ENCODE measurements at places on chromosomes 2 and 18.

DNA sequence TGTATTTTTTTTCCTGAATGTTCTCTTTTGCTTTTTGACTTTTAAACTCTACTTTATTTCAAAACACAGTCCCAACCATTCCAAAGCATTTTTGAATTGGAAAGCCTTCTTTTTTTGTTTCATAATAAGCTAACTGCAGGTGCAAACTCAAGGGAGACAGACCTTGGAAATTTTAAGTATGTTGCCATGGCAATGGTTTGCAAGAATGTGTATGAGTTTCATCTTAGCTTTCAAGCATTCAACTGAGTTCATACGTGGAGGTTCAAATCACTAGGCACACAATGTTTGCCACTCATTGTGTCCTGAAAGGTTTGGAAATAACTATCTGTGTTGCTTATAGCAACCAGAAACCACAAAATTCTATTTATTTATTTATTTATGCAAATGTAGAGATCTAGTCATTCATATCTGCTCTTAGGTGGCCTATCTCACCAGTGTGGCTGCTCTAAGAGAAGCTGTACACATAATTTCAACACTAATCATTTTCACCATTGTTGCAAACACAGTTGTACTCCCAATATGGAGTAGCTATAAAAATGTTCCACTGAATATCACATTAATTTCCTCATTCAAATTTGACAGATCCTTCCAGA lies 805.7 kb upstream of the FSHR start:
- DNase-seq: no peak

GRCh38 chr2:96888072-96889011 lies 18.5 kb upstream of the SEMA4C start:
- DNase-seq: no peak

GRCh38 chr18:50374753-50375391 lies at the start of gene SKA1:
SKA1 (plus strand) TSS chr18:50375046; CDS start chr18:50375831, 785 bp downstream.
- peak; percentile 50 for DNase-seq

- no peak for DNase-seq
These were observed 353.9 kb upstream of the GYPC start for GRCh38 chr2:126302043-126302442.

- no peak for DNase-seq
These were observed 40.9 kb upstream of the MAPK4 start for GRCh38 chr18:50518787-50519546.

DNA sequence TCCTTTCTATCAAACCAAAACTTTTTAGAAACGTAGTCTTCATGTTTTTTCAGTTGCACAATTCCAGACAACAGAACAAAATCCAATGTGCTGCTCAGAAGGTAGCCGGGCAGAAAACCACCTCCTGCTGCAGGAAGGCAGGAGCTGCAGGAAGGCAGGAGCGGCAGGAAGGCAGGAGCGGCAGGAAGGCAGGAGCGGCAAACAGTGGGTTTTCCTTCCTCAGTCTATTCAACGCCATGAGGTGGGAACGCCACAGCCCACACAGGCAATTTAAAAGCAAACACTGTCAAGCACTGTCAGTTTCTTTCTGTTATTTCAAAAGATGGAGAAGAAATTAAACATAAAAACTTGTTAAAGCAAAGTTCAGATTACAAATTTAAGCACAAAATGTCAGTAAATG lies 601.2 kb upstream of the SALL3 start:
- DNase-seq: no peak

DNA sequence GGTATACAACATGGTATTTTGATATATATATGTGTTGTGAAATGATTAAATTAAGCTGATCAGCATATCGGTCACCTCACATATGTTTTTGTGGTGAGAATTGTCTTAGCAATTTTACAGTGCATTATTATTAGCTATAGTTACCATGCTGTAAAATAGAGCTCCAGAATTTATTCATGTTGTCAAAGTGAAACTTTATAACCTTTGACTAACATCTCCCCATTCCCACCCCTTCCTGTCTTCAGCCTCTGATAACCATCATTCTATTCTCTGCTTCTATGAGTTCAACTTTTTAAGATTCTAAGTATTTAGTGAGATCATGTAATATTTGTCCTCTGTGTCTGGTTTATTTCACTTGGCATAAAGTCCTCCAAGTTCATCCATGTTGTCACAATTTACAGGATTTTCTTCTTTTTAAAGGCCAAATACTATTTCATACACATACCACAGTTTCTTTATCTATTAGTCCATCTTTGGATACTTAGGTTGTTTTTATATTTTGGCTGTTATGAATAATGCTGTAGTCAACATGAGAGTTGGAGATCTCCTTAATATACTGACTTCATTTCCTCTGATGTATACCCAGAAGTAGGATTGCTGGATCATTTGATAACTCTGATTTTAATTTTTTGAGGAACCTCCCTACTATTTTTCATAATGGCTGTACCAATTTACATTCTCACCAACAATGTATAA lies 30.3 kb downstream of the NCOA1 start:
- DNase-seq: no peak

GRCh38 chr2:2771721-2772411 lies 440.8 kb upstream of the MYT1L start:
- DNase-seq: no peak

DNA sequence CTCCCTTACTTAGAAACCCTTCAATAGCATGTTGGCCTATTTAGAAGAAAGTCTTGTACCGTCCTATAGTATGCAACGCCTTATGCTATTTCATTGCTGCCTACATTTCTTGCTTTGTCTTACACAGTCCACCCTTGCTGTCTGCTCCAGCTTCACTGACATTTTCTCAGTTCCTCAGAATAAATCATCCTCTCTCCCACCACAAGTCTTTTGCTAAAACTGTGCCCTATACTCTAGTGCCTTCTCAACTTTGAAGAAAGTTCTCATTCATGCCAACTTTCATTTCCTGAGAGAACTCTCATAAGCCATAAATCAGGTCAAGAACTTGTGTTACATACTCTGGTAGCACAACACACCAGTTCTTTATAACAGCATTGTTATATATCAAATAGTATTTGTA lies 54.3 kb upstream of the COL3A1 start:
- no peak for DNase-seq

DNA sequence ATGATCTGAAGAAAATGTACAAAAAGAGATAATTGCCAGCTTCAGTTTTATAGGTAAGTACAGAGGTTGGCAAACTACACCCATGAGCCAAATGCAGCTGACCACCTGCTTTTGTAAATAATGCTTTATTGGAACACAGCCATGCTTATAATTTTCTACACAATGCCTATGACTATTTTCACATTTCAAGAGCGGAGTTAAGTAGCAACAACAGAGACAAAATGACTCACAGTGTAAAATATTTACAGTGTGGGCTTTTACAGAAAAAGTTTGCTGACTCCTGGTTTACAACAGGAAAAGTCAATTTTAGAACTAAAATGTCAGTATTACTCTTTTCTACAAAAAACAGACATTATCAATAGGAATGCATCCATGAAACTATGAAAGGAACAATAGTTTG lies 26.0 kb downstream of the CWC22 start:
- DNase-seq: peak; percentile 23

DNA sequence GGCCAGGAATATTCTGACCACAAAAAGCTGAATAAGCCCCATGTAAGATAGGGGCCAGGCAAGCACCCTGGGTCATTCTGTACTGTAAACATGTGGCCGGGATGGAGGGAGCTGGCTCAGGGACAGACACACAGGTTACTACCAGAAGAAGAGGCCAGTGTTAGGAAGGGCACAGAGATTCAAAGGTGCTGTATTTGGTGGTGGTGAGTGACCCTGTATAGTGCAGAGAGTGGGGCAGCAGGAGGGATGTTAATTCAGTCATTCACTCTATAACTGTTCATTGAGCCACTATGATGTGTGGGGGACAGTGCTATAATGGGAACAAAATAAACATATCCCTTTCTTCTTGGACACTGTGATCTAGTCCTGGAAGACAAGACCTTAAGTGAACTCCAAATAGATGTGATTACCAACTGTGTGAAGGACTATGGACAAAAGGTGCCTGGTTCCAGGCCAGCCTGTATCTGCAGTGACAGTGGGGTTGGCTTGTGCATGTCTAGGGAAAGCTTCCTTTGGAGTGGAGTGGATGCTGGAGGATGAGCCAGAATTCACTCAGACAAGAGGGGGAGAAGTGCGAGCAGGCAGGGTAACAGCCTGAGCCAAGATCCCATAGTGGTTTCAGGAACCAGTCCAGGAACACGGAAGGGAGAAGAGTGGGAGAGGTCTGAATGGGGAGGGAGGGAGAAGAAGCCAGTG lies 8.3 kb downstream of the MOCOS start:
- no peak for DNase-seq

DNA sequence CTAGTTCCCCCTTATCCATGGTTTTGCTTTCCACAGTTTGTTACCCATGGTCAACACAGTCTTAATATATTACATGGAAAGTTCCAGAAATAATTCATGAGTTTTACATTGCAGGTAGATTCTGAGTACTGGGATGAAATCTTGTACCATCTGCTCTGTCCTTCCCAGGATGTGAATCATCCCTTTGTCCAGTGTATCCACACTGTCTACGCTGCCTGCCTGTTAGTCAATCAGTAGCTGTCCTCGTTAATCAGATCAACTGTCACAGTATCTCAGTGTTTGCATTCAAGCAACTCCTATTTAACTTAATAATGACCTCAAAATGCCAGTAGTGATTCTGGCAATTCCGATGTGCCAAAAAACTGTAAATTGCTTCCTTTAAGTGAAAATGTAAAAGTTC lies 76.3 kb downstream of the DYNC1I2 start:
- DNase-seq: no peak

- DNase-seq: no peak
These were observed 26.1 kb upstream of the ACVR2A start for GRCh38 chr2:147818741-147819140.

- no peak for DNase-seq
These were observed 1.8 kb downstream of the ATP8B1 start for GRCh38 chr18:57801325-57801724.

DNA sequence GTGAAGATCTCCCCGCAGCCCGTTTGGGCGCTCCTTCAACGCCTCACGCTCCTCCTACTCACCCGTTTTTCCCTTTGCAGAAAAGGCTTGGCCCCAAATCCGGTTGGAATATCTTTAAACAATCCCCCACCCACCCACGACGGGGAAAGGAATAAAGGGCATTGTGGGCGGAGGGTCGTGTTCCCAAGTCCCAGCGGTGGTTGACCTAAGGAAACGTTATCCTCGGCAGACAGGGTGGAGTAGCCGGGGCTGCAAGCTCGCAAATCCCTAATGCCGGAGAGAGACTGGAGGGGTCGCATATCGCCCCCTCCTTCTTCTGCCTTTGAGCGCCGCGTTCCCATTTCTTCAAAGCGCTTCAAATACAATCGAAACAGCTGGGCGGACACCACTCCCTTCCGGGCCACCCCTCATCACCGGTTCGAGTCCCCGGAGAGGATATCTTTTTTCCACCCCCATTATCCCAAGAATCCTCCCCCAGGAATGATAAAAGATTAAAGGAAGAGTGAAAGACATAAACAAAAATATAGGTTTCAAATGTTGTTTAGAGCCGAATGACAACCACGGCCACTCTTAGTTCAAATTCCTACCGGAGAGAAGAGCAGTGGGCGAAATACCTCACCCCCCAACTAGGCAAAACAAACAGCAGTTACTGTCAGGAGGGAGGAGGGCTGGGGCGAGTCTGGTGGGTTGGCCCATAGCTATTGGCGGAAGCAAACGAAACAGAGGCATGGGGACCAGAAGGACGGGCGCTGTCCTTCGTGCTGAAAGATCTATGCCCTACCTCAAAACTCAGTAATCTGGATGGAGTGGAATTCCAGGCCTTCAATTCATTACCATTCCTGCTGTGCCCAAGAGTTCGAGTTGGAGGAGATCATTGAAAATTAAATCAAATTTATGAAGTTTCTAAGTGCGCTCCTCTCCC lies 2.8 kb upstream of the GAD1 start:
- no peak for DNase-seq

DNA sequence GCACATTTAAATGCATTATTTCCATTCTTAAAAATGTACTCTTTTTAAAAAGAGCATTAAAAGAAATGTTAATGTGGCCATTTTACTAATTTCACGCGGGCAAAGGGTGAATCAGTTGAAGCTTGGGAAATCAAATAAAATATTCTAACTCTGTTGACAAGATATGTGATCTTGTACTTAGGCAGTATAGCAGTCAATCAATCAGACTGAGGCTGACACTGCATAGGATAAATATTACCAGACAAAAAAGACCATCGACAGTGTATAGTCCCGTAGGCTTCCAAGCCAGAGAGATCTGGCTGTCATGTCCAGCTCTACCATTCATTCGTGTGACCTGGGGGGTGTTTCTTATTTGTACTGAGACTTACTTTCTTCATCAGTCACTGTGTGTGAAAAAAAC lies 39.8 kb upstream of the CCDC68 start:
- no peak for DNase-seq

GRCh38 chr2:3641841-3642421 lies 16.1 kb upstream of the ALLC start:
- no peak for DNase-seq

- no peak for DNase-seq
These were observed 135.0 kb downstream of the ANTXR1 start for GRCh38 chr2:69147841-69148533.

DNA sequence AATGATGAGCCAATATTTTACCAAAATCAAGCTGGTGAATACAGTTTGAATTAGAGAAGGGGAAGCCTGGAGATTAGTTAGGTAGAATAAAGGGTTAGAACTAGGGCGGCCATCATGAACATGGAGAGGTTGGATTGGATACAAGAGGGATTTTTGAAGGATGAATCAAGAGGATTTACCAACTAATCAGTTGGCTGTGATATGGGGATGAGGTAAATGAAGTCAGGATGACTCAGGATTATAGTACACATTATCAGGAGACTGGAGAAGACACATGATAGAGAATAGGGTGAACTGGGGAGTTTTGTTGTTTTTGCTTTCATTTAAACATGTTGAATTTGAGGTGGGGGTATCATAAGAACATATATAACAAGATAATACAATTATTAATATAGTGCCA lies 73.8 kb upstream of the PROKR1 start:
- no peak for DNase-seq

- DNase-seq: no peak
These were observed 205.1 kb upstream of the TNP1 start for GRCh38 chr2:217065012-217065290.

- DNase-seq: no peak
These were observed 30.1 kb downstream of the SH2D6 start for GRCh38 chr2:85448461-85449213.

DNA sequence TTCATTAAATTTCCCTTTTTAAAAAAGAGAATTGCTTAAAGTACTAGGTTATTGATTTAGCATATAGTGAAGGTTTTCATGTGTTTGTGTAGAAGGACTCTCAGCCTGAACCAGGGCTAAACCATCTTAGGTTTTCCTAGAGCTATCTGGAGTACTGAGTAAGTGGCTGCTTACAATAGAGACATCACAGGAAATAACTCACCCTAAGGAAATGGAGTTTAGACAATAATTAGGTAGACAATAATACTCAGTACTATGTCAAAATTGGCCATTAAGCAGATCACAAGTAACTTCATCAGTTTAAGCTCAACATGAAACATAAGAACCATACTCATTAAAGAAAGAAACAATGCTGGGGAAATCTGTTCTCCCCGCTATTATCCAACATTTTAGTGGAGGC lies 240.0 kb downstream of the RND3 start:
- DNase-seq: no peak

DNA sequence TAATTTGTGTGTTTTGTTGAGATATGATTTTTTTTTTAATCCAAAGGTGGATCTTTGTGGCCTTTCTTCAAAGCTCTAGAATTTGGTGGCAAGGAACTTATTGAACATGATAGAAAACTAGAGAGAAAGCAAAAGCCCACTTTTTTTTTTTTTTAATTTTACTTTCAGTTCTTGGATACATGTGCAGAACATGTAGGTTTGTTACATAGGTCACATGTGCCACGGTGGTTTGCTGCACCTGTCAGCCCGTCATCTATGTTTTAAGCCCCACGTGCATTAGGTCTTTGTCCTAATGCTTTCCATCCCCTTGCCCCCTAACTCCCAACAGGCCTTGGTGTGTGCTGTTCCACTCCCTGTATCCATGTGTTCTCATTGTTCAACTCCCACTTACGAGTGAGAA lies 135.9 kb downstream of the RHBDD1 start:
- DNase-seq: no peak

Measured in AG09309 (cell line).